ENCODE measurements at places on chromosomes 2 and 18.

GRCh38 chr2:142531377-142531776 is 346.1 kb upstream of the KYNU start:
- no peak for DNase-seq

GRCh38 chr2:136327162-136327852 is 209.4 kb upstream of the CXCR4 start:
- DNase-seq, result peak; percentile 48

DNA sequence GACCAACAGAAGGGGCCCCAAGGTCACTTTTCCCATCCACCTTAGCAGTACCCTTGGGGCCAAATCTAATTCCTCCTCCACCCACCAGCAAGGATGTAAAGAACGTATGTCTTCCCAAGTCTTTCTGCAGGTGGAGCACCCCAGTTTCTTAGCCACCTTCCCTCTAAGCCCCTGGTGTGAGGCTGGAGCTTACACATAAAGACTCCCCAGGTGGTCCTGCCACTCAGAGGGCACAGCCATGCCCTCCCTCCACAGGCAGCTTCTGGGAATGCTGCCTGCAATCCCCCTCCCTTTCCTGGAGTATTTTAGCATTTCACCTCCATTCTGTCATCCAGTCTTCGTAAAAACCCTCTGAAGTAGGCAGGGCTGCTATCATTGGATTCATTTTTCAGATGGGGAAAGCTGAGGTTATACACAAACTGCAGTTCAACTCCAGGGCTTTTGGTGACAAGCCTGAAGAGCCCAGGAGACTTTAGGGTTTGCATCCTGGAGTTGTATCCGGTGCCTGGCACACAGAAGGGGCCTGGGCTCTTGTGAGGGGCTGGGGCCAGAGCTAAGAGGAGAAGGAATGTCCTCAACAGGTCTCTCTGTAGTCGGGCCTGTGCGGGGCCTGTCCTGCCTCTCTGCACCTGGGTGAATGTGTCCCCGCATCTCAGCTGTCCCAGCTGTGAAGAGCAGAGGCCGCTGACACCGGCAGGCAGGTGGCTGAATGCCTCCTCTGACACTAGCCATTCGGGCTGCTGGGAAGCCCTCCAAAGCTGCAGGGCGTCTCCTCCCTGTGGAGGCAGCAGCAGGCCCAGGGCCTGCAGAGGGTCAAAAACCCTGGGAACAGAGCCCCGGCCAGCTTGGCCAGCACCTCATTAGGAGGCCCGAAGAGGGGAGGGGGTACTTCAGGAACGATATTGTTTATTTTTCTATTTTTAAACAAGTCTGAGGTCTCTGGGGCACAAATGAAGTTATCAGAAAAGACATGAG is 27.6 kb downstream of the CIB4 start:
- no peak for DNase-seq

GRCh38 chr2:158103411-158104012 is 1.8 kb downstream of the UPP2 start:
- DNase-seq, result no peak

GRCh38 chr2:164474873-164475272 is 146.4 kb downstream of the GRB14 start:
- DNase-seq, result no peak

DNA sequence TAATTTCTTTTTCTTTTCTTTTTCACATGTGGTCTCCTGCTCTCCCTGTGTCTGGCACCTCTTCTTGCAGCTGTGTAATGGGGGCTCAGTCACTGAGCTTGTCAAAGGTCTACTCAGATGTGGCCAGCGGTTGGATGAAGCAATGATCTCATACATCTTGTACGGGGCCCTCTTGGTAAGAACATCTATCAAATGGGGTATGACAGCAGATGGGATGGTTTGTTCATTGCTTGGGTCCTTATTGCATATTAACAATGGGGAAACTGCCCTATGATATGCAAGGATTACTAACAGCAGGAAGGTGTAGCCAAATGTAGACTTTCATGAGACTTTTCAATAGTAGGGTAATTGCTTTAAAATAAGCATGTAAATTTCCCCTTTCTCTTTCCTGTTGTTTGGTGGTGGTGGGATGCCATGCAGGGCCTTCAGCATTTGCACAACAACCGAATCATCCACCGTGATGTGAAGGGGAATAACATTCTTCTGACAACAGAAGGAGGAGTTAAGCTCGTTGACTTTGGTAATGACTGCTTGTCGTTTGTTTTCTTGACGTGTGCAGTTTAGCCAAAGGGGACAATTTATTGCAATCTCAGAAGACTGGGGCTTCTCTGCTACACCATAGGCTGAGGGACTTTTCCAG is 36.5 kb downstream of the MYO3B start:
- DNase-seq, result no peak

DNA sequence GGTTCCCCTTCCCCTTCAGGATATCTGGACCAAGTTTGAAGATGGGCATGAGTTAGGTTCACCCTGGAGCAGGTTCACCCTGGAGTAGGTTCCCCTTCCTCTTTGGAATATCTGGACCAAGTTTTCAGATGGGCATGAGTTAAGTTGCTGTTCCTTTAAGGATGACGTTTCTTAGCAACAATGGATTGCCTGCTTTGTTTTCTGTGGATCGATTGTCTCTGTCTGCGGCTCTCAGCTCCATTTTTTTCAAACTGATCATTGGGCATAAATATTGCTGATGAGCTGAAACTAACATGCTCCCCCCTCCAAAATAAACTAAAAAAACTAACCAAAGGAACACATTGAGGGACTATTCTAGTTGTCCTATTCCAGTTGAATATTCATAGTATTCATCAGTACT is 149.5 kb downstream of the SPP2 start:
- no peak for DNase-seq

- DNase-seq, result no peak
Observed at GRCh38 chr2:120866483-120867140, 130.9 kb downstream of the GLI2 start.

DNA sequence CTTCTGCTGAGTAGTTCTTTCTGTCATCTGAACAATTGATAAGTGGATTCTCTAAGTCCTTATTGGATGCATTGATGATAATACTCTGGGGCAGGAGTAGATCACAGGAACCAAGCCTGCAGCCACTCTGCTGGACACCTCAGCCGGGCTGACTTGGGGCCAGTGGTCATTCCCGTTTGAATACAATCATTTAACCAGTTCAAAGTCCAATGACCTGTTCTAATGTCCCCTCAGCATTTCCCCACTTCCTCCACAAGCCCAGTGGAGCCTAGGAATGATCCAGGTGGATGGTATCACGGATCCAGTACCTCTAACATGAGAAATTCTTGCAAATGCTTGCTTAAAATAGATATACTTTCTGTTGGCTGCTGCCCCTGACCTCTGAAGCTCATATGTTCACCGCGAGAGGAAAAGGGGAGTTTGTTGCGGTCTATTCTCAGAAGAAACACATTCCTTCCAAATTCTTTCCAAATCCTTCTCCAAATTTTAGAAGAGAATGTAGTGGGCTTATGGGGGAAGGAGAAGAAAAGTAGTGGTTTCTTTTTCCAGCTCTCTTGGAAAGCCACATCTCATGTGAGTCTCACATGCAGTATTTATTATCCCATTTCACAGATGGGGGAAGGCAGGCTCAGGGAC is 170.9 kb downstream of the INHBB start:
- no peak for DNase-seq

DNA sequence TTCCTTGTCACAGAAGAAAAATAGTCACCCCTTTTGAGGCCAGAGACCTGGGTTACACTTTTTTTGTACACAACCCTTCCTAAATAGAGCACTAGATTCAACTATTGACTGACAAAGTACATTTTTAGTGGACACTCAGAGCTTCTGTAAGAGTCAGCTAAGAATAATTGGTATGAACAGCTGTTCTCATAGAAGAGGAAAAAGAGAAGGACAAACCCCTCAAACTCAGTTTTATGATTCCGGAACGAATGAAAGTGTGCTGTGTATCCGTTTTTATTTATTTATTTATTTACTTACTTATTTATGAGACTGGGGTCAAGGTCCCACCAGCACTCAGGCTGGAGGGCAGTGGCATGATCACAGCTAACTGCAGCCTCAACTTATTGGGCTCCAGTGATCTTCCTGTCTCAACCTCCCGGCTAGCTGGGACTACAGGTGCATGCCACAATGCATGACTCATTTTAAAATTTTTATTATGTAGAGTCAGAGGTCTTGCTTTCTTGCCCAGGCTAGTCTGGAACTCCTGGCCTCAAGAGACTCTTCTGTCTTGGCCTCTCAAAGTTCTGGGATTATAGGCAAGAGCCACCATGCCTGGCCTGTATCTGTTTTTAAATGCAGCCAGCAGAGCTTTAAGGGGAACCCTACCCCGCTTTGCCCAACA is 36.0 kb upstream of the FZD5 start:
- DNase-seq, result no peak

DNA sequence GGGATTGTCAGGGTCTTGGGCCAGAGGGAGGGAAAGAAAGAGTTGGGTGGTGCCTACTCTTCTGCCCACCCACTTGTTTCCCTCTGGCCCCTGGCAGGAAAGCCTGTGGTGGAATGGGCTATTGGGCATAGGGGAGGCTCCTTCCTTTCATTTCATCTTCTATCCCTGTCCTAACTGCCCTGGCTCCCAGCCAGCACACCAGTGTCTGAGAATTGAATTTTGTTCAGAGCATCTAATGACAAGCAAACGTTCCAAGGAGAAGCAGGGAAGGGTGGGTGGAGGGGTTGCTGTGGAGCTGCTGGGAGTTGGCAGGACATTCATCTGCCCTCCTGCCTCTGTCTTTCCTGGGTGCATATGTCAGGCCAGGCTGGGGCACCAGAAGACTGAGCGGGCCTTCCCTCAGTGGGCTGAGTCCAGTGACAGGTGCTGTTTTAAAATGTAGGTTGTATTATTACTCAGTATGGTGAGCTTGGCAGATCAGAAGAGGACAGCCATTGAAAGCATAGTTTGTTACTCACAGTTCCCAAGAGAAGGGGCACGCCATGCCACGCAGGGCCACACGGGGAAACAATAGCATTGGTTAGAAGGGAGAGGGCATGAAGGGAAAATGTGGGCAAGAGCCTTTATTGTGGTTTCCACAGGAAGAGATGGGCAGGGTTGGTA is 171.9 kb downstream of the ACOXL start:
- no peak for DNase-seq

GRCh38 chr2:149991576-149991975 is 404.0 kb upstream of the MMADHC start:
- no peak for DNase-seq

DNA sequence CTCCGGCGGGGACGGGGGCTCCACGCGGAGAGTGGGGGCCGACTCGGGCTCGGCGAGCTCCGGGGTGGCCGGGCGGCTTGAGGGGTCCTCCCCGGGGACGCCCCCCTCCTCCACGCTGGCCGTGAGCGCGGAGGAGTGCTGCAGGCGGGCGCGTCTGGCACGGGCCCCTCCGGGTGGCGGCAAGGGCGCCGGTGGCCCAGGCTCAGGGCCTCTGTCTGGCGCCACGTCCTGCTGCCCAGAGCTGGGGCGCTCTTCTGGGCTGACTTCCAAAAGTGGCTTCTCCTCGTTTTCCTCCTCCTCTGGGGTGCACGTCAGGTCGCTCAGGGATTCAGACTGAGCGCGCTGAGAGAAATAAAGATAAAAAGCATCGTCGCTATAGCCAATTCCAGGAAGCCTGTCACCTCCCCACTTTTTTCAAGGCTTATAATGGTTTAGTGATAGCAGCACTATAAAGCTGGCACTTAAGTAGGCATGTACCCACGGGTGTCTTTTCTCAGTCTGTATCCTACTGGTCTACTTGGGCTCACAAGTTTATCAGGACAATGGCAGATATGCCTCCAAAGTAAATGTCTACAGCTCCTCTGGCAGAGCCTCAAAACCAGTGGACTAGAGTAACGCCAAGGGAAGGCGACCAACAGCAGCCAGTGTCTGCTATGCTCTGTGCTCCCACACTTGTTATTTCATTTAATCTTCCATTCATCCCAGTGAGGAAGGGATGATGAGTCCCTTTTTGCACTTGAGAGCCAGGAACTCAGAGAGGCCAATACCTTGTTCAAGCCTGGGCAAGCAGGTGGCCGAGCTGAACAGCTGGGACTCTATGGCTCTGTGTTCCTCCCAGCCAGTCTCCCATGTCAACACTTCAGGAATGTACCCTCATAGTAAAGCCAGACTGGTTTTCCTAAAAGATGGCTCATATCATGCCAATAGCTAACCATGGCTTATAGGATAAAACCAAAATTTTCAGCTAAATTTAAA is 92.6 kb upstream of the MGAT4A start:
- DNase-seq, result no peak
